ENCODE measurements at places on chromosomes 12 and 14.

DNA sequence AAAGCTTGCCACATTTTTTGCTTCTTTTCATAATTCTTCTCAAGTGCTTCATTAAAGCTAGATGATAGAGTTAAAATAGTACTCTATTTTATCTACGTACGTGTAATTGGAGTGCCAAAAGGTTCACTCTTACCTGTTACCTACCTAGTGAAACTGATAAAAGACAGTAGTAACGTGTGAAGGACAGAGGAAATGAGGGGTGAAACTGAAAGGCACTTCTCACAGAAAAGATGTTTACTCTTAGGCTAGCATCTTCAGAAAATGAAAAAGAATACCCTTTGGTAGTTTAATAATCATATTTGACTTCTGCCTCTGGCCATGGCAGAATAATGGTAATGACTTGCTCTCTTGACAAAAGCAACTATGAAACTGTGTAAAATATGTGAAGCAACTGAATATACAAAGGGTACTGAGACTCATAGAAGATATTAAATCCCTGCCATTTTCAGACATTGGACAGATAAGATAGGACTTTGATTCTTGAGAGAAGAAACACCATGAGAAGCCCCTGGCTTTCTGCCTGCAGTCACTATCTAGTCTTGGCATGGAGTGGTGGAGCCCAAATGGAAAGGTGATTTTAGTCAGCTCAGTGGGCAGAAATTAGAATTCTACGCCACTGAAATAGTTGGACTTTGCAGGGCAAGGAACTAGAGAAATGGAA lies 6.3 kb upstream of the EVL start:
- no peak for DNase-seq

GRCh38 chr12:43812057-43812456 lies 5.9 kb upstream of the TWF1 start:
- no peak for DNase-seq

DNA sequence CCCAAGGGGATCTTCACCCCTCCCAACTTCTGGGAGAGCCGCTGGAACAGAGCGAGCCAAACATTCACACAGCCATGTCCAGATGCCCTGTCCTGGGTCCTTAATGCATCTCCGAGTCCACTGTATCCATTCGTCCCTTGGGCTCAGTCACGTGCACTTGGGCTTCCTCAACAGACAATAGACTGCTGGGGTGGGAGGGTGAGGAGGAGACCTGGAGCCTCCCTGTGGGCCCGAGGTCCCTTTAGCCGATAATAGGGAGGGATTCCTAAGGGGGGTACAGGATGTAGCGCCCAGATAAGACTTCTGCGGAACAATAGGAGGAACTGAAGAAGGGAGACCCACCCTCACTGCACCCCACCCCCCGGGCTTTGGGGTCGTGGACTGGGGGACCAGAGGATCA lies 6.7 kb downstream of the ARHGEF25 start:
- no peak for DNase-seq

DNA sequence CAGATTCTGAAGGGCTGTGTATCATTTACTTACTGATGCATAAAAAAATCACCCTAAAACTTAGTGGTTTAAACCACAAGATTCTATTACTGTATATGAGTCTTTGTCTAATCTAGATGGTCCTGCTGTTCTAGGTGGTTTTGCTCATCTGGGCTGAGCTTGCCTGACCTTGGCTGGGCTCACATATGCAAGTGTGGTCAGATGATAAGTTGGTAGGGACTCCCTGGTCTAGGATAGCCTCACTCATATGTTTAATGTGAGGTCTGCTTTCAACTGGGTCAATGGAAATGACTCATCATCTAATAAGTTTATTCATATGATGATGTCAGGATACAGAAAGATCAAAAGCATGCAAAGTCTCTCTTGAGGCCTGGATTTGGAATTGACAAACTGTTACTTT lies 887.8 kb downstream of the TRHDE start:
- no peak for DNase-seq

GRCh38 chr12:108734200-108734906 lies 3.0 kb upstream of the CORO1C start:
- no peak for DNase-seq

GRCh38 chr14:84894254-84894653 lies 635.7 kb upstream of the FLRT2 start:
- no peak for DNase-seq

- DNase-seq, result no peak
These were observed 11.5 kb downstream of the SPTSSA start for GRCh38 chr14:34450542-34450915.

GRCh38 chr12:102050660-102051430 lies 10.9 kb downstream of the WASHC3 start:
- no peak for DNase-seq

GRCh38 chr14:58788655-58789503 lies 151.1 kb downstream of the DACT1 start:
- DNase-seq, result no peak

DNA sequence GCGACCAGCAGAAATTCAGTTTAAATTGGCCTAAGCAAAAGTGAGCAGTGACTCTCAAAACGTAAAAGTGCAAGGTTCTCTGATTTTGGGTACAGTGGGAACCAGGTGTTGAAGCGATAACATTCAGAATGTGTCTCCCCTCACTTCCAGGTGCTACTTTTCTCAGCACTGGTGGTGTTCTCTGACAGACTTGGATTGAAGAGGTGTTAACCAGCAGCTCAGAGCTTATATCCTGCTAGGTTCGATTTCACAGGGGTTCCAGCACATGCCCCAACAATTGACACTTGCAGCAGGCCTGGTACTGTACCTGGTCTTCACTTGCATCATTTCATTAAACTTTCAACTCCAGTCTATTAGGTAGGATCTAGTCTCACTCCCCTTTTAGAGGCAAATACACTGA lies 680.2 kb downstream of the VRK1 start:
- no peak for DNase-seq

DNA sequence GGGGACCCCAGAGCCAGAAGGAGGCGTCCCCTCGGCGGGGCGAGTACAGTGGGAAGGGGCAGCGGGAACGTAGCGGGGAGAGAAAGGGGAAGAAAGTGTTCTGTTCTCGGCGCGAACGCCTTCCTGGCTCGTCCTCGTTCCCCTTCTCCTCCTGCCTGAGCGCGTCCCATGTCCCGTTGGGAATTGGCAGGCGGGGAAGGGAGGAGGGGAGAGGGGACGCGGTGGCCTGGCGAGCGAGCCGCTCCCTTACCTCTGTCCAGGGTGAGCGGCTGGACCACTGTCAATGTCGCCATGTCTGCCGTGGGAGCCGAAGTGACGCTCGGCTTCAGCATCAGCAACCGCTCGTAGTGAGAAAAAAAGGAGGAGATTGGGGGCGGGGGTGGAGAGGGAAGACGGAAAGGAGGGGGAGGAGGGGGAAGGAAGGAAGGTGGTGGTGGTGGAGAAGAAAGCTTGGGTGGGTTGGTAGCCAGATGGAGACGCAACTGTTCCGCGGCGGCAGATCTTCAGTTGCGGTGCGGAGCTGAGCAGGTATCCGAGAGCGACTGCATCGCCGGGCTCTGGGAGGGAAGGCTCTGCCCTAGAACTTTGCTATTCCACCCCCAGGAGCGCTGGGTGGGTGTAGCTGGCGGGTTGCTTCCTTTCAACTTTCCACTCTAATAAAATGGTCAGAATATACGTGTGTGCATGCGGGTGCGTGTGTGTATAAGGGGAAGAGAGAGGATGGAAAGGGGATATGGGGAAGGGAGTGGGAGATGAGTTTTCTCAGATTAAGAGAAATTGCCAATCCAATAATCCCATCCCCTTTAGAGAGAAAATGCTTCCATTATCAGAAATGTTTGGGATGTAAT lies at the start of gene LIN7A:
TSS of gene LIN7A (minus strand) at position 544 of the 848 bp plus-strand sequence. CDS start at position 332, 212 bp downstream.
- DNase-seq, result no peak

GRCh38 chr12:71685312-71685906 lies 473 bp upstream of the TMEM19 start:
- peak; percentile 8 for DNase-seq
